ENCODE measurements at places on chromosomes 13 and 19.

- DNase-seq, result no peak
These were observed 4.6 kb downstream of the WDR62 start for GRCh38 chr19:36059180-36059910.

DNA sequence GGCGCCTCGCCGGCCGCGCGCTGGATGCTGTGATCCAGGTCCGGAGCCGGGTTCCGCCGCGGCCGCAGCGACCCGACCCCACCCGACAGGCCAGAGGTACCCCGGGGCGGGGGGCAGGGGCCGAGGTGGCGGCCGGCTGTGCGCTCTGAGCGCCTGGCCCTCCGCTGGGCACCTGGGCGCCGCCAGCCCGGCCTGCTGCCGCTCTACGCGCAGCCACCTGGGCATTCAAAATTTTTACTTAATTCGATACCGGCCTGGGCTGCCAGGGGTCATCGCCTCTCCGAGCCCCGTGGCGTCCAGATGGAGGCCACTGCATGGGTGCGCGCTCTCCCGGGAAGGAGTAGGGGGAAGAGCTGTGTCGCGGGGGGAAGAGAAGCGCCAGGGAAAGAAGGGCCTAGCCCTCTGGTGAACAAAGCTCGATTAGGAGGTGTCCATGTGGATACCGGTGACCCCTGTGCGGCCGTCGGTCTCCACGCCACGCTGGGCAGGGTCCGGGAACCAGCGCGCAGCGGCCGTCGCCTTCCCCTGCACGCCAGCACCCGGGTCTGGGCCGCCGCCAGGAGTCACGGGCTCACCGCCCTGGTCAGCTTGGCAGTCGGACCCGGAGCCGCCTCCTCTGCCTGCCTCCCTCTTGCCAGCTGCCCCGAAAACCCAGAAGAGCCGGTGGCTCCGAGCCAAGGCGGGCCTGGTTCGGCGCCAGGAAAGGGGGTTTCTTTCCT, 666 bp downstream of the BIVM start:
- DNase-seq, result peak; percentile 12

DNA sequence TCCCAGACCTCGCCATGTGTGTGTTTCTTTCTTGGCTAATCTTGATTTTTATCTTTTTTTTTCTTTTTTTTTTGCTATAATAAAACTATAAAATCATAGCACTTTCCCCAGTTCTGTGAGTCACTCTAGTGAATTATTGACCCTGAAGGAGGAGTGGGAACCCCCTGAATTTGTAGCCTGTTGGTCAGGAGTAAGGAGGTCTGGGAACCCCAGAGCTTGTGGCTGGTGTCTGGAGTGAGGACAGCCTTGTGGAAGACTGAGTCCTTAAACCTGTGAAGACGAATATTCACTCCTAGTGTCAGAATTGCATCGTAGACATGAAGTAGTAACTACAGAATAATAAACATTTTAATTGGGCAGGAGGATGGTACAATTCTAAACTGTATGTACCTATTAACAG, 7.4 kb downstream of the EID2B start:
- no peak for DNase-seq

DNA sequence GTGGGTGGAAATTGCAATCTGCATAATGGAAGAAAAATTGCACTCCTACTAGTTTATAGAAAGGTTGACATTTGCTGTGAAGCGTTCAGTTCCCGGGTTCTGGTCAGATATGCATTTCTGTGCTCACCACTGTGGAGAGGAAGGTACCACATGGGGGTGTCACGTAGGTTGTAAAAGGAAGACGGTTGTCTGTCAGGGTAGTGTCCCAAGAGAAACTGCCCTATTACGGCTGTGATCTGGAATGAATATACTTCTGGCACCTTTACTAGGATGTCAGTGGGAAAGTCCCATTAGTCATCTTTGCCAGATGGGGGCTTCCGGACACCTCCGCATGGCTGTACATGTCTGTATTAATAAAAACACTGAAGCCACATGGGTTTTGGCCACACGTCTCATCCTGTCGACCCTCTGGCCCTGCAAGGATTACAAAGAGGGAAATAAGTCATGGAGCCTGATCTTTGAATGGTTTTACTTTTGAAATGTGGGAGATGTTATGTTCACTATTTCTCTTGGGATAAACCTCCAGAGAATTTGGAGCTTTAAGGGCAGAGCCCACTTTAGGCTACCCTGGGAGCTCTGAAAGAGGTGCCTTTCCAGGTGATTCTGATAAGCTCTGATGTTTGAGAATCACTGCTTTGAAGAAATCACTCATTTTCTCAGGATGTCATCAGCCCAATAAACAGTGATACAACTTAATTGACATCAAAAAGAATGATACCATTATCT, 133.9 kb downstream of the AKAP11 start:
- DNase-seq, result no peak

GRCh38 chr19:990119-990571, 6.0 kb downstream of the WDR18 start:
- no peak for DNase-seq

- DNase-seq, result no peak
These were observed 1073.4 kb downstream of the PCDH17 start for GRCh38 chr13:58704953-58705352.

DNA sequence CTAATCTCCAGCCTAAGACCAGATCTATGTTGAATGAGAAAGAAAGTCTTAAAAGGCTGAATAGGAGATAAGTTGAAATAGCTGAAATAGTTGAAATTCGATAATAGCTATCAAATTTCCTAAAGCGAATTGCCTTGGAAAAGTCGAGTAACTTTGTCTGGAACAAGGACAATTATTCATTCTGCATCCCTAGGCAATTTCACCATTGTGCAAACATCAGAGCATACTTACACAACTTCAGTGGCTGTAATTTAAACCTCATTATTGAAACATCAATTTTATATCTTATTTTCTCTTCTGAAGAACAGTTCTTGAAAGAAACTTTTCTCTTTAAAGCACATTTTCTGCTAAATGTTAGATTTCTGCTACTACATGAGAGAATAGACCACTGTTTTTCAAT, 13.6 kb downstream of the TNFSF13B start:
- no peak for DNase-seq

DNA sequence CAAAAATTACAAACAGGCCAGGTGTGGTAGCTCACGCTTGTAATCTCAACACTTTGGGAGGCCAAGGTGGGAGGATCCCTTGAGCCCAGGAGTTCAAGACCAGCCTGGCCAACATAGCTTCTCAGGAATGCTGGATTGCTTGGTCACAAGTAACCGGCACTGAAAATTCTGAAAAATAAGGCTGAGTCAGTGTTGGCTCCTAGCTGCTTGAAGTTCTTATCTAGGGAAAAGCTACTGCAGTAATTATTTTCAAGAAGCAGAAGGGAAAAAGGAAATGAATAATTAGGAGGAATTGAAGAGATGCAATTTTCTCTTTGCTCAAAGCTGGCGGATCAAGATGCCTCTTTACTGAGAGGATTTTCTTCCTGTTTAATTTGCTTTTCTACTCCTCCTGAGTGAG, 75.0 kb upstream of the GTF3A start:
- DNase-seq, result no peak

DNA sequence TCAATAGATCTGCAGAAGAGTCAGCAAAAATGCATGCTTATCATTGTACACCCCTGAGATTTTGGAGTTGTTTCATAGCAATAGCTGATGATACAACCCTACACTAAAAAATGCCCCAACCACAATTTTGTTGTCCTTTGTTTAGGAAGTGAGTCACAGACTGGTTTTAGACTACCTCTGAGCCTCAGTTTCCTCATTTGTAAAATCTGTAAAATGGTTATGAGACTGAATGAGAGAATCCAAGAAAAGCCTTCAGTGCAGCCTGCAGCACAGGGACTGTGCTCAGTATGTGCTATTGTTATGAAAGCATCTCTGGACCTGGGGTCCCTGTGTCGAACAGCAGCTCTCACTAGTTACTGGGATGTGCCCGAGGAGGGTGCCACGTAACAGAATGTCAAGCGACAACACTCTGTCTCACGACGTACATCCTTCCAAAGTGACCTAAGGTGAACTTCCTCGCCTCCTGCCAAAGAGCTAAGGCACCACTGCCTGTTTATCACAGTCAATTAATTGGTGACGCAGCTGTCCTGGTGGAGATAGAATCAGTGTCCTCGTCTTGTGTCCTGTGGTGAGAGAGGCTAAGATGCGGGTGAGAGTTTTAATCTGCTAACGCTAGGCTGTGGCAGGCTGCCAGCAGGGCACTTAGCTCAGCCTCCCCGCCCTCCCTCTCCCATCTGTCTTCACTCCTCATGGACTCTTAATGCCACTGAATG, 18.1 kb downstream of the DHRS12 start:
- peak; percentile 58 for DNase-seq

DNA sequence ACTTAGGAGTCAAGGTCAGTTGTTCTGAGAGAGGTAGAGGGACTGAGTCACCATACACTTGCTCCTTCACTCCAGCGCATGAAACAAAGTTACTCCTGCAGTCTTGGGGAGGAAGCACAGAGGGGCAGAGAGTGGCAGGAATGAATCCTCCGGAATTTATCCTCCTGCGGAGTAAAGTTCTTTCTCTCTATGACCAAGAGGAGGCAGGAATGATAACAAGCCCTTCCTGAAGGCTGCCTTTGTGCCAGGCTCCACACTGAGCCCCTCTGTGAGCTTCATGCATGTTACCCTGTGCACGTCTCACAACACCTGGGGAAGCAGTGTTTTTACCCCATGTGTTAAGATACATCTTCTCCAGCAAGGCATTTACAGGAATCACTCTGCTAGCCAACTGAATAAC, 458.4 kb downstream of the KLF12 start:
- no peak for DNase-seq

DNA sequence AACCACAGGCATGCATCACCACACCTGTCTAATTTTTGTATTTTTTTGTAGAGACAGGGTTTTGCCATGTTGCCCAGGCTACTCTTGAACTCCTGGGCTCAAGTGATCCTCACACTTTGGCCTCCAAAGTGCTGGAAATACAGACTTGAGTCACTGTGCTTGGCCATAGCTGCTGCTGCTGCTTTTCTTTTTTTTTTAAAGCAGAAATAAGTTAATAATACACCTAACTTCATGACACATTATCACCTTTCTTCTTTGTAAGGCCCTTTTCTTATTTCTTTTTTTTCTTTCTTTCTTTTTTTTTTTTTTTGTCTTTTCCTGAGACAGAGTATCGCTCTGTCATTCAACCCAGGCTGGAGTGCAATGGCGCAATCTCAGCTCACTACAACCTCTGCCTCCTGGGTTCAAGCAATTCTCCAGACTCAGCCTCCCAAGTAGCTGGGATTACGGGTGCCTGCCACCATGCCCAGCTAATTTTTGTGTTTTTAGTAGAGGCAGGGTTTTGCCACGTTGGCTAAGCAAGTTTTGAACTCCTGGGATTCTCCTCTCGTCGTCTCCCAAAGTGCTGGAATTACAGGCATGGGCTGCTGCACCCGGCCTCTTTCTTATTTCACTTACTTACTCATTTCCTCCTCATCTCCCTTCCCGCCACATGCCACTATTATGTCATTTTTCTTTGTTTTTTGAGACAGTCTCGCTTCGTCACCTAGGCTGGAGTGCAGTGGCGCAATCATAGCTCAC, 8.7 kb downstream of the SHKBP1 start:
- DNase-seq, result no peak

GRCh38 chr13:76879203-76879882, 6.9 kb downstream of the KCTD12 start:
- peak; percentile 66 for DNase-seq

DNA sequence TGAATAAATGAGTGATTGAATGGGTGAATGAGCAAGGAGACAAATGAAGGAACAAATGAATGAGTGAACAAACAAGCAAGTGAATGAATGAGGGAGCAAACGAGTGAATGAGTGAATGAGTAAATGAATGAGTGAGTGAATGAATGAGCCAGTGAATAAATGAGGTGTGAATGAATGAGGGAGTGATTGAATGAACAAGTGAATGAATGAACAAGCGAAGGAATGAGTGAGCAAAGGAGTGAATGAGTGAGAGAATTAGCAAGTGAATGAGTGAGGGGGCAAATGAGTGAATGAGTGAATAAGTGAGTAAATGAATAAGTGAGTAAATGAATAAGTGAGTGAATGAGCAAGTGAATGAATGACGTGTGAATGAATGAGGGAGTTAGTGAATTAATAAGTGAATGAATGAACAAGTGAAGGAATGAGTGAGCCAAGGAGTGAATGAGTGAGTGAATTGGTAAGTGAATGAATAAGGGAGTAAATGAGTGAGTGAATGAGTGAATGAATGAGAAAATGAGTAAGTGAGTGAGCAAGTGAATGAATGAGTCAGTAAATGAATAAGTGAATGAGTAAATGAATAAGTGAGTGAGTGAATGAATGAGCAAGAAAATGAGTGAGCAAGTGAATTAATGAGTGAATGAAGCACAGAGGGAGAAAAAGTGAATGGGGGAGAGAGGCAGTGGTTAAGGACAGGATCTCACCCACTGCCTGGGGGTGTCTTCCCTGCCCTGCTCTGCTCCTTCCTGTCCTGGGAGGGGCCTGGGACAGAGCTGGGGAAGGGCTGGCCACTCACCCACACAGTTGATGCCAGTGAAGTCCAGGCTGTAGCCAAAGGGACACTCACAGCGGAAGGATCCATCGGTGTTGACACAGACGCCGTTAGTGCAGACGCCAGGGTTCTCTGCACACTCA, 36.4 kb downstream of the CCL25 start:
- DNase-seq, result no peak

DNA sequence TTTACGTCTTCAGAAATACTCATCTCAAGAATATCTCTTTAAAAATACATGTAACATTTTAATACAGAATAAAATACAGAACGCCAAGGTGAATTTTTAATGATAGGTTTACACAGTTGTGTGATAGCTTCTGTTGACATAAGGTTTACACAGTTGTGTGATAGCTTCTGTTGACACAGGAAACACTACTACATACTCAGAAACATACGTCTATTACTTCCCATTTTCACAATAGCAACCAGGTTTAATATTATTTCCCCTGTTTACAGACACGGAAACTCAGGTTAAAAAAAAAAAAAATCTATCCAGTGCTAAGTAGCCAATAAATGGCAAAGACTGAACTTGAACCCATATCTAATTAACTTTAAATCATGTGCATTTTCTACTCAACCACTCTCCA, 571.2 kb downstream of the LIG4 start:
- DNase-seq, result no peak

DNA sequence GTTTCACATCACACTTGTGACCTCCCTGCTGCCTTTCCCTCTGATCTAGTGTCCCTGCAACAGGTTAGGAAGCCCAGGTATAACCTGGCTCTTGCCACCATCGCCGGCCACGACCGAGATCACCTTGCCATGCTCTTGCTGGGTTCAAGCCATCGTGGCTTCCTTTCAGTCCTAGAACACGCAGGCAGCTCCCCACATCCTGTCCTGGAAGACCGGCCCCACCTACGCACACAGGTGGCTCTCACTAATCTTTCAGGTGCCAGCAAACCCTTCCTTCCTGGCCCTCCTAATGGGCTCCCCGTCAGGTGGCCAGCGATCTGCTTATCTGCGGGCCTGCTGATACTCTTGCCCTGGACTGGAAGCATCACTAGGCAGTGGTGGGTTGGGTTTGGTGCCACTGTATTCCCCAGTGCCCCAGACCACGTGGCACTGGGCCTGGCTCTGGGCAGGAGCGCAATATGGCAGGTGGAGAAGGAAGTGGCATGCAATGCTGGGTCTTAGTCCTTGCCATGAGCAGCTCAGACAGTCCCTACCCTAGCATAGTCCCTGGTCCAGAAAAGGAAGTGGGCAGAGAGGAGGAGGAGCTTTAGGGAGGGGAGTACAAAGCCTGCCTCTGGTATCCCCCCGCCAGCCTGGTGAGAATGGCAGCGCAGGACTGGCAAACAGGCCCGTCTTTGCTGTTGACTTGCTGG, 11.8 kb downstream of the PPP1R37 start:
- DNase-seq, result no peak

Measured in HT-29 (cell line).